ENCODE measurements at places on chromosomes 4 and X.

DNA sequence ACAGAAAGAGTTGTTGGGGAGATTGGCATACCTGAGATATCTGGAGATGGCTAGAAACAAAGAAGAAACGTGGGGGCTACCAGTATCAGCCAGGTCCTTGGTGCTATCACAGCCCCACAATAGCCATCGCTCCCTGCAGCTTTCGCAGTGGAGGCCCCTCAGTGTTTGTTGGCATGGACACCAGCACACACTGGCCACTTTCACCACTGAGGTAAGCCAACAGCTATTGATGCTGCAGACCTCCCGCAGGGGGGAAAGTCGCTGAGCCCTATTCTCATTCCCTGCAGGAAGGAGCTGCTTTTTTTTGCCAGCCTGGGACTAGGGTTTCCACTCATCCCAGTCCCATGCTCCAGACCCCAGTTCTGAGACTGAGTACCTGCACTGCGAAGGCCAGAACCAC is 879.2 kb upstream of the IGFBP7 start:
- no peak for DNase-seq

DNA sequence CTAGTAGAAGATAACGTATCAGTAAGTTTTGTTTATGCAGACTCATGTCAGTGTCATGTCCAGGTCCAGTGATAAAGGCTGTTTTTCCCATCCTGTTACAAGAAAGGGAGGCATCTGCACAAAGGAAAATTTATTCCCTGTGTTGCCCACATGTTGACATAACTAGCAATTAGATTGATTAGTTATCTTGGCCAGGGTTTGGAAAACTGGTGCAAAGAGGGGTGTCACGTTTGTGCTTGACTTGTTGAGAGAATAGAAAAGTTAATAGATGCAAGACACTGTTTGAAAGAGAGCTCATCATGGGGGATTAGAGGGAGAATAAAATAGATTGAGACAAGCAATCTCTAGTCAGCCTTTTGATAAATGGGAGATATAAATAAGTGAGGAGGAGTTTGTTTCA is 1357.0 kb upstream of the AGA start:
- no peak for DNase-seq

DNA sequence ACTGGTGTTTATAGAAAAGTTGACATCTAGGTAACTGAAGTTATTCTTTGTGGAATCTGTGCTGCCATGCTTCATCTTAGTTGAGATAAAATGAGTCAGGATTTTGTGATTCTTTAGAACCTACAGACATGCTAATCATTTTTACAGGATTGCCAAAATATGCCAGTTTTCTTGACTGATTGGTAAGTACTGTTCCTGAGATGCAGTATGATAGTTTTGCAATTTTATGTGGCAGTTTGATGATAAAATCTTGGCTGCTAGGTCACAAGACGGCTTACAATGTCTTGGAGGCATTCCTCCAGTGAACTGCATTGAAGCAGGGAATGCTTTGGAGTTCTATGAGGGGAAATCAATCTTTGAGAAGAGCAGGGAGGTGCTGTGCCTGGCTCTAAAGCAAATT is 104.4 kb upstream of the ESX1 start:
- no peak for DNase-seq

GRCh38 chr4:183905081-183905592 is at the start of gene STOX2:
TSS of gene STOX2 (plus strand) at chr4:183905307. CDS start at chr4:183906791, 1,484 bp downstream.
- peak; percentile 43 for DNase-seq

DNA sequence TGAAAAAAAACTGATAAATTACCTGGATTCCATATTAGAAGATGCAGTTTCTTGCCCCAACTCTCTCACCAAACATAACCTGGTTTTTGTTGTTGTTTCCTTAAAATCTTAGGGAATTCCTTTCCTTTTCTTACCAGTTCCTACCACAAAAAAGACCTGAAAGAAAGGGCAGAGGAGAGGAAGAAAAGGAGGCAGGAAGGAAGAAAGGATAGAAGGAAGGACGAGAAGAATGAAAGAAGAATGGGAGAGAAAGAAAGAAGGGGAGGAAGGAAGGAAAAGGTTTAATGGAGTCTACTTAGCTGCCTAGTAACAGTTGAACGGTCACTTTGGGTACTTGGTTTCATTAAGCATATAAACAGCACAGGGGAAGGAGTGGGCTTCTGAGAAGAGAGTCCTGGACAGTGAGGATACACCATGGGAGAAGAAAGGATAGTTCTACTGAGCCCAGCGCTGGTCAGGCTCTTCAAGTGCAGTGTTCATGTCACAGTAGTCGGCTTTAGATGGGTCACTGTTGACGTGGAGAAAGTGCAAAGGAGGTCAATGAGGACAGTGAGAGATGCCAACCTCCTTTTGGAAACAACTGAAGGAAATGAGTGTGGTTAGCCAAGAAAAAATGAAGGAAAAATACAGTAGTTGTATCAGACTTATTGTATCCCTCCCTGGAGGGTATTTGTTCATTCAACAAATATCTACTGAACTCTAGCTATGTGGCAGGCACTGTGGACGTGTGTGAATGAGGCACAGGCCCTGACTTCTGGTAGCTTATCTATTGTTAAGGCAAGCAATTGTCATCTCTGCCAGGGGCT is 1.1 kb upstream of the CHIC2 start:
- DNase-seq: no peak

DNA sequence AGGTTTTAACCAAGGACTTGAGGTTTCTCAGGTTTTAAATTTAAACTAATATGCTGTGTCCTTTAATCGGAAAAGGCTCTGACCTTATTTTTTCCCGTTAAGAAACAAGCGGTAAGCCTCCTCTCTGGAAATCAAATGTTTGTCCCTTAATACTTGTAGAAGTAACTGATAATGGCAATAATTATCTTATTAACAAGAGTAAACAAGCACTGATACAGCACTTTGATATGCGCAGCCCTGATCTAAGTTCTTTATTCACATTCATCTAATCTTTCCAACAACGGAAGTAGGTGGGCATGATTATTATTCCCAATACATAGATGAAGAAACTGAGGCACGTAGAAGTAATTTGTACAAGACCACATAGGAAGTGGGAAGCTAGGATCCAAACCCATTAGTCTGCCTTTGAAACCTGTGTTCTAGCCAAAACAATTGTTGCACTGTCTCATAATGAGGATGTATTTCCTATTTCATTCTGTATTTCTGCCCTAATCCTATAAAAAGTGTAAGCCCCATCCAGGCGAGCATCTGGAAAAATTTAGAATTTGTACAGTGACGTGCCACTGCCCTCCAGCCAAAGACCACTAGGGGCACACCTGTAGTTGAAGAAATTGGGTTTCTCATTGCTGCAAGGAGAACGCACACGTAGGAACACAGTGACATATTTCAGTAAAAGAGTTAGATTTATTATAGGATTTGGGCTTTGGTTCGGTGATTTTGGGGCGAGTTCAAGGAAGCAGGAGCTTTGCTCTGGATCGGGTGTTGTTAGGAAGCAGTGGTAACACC is 606 bp downstream of the CXorf58 start:
- DNase-seq: no peak

GRCh38 chr4:76947369-76947768 is 2.2 kb upstream of the SEPTIN11 start:
- no peak for DNase-seq

DNA sequence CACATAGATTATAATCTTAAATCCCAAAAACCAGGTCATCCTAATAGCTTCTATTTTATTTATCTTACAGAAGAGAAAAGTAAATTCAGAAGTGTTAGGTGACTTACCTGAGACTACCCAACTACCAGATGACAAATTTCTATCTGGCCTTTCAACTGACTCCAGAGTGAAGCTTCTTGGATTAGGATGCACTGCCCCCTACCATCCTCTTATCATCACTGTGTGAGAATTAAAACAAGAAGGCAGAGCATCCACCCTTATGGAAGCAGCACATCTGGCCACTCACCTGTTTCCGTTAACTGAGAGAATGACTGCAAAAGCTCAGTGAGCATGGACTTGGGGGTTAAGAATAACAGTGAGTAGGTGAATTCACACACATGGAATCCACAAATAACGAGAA is 502.6 kb upstream of the TECRL start:
- no peak for DNase-seq

GRCh38 chrX:74490247-74490646 is 69.0 kb downstream of the SLC16A2 start:
- no peak for DNase-seq

DNA sequence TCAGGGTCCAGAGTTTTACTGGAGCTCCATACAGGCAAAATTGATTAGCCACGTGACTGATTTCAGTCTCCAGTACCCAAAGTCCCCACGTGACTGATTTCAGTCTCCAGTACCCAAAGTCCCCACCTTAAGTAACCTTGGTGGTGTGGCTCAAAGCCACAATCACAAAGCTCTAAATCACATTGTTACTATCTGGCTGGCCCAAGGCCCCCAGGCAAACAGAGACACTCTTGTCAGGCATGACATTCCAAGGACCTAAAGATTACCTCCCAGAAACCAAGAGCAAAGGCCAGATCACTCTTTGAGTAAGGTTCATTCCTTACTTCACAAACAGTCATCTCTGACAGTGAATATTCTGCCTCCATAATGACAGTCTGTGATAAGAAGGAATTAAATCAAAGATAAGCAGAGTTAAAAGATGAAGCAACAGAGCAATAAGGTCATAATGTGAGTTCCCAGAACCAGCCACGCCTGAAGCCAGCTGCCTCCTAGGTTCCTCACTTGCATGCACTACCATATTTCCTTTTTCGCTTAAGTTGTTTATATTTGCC is 78.5 kb downstream of the ANXA3 start:
- DNase-seq: no peak

DNA sequence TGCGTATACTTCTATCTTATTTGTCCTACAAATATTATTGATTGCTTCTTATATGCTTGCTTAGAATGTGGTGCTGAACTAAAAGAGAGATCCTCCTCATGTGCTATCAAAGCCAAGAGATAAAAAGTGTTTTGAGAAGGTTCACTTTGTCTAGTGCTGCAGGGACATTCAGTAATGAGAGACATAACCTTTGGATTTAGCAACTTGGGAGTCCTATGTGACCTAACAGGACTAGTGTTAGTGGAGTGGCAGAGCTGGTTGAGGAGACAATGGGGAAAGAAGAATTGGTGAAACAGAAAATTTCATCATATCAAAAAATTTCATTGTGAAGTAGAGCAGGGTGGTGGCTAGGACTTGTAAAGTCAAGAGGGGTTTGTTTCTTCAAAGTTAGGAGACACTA is 117.0 kb downstream of the RAPGEF2 start:
- no peak for DNase-seq

DNA sequence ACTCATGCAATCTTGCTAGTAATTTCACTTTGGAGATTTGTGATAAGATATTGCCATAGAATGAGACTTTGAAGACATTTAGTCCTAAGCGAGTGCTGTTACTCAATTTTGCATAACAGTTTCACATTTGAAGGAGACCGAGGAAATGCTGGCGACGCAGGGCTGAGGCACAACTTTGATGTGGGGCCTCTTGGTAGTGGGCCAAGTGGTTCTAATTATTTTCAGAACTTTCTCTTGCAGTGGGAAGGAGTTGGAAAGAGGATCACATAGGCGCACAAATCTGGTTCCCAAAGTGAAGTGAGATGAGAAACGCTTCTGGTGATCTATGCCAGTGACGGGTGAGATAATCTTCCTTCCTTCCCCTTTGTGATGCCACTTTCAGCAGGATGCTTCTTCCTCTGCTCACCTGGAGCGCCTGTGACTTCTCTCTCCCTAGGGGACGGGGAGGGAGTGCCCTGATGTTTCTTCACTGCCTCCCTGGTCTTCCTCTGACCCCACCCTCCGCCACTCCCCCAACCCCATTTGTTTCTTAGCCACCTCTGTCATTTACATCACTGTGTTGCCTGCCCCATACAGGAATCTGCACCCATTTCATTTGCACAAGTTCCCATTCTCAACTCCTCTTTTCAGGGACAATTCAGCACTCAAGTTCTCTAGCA is 138.9 kb upstream of the MID1 start:
- DNase-seq: no peak

GRCh38 chr4:153156263-153156662 is 48.0 kb upstream of the TRIM2 start:
- DNase-seq: peak; percentile 1

DNA sequence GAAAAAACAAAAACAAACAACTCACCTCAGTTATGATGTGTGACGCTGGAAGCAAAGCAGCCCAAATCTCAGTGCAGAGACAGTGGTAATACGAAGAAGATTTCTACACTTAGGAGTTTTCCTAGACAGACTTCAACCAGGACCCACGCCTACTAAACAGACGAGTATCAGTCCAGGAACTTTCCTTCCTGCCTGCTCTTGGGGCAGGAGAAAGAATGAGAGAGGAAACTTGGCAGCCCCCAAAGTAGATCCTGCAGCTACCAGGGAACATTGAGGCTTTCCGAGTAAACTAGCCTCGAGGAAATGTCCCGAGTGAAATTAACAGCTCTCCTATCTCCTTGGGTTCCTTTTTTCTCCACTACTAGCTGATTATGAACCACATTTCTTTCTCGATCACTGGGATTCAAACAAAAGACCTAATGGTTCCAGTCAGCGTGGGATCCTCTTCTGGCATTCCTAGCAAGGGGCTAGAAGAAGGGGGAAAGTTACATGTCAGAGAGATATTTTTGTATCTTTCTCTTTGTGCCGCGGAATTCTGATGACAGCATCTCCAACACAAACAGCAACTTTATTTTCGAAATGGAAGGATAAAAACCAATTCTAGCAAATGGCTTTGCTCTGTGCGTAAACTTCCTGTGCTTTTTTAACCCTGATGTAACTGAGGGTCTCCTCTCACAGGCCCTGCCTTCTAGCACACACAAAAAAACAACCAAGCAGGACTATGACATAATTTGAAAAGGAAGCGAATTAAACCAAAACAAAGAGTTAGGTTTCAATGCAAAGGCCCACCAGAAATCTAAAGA is 53.2 kb downstream of the PPM1K start:
- DNase-seq: no peak

- DNase-seq: no peak
Observed at GRCh38 chrX:87528487-87528886, 10.9 kb downstream of the KLHL4 start.

GRCh38 chrX:141467442-141467841 is 117.1 kb downstream of the SPANXA1 start:
- no peak for DNase-seq

DNA sequence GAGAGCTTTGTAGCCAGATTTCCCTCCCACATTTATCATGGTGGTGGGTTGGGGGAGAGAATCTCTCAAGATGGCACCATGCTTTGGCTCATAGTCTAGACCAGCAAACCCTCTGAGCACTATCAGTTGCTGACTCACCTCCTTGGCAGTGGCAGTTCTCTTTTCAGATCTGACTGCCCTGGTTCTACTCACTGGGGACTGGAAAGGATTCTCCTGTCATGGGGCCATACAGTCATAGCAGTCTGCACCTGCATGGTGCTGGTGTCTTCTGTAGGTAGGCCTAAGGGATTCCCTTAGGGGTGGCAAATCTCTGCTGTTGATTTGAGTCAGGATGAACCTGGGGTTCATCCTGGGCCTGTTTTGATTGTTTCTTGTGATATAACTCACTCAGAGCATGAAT is 2.6 kb downstream of the TEX13B start:
- DNase-seq: no peak

- DNase-seq: no peak
Observed at GRCh38 chr4:70518716-70519115, 347 bp downstream of the AMTN start.

DNA sequence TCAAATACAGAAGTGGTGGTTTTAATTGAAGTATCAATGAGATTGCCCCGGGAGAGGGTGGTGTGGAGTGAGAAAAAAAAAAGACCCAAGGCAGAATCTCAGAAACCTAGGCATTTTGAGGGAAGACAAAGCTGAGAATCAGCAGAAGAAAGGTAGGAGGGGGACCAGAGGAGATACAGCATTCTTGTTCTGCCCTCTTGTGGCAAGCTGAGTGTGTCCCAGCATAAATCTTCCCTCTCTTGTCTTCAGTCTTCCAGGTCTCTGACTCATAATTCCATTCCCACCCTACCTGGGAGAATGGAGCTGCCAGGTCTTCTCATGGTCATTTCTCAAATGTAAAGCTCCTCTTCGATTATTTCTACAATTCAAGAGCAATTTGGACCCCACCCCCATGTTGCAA is 32.7 kb upstream of the MAGED1 start:
- no peak for DNase-seq

Measured in NCI-H2107 (cell line).